ENCODE measurements at places on chromosomes 3 and 15.

DNA sequence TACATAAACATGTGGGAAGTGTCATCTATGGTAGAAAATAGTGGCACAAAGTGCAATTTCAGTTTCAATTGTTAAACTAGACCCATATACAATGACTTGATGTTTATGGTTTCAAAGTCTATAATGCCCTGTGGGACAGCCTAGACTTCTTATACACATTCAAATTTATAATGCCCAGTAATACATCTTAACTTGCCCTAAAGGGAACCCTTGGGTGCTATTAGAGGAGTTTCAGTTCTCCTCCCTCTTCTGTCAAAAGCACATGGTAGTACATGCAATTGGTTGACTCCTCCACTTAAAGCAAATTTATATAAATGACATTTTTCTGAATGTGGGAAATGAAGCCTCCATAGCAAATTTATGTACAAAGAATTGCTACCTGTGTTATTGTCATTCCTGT is 30.2 kb upstream of the OR5K4 start:
- no peak for DNase-seq

GRCh38 chr15:50876260-50876988 is 32.1 kb upstream of the AP4E1 start:
- no peak for DNase-seq

GRCh38 chr15:77895742-77896141 is 181.8 kb downstream of the TBC1D2B start:
- no peak for DNase-seq

DNA sequence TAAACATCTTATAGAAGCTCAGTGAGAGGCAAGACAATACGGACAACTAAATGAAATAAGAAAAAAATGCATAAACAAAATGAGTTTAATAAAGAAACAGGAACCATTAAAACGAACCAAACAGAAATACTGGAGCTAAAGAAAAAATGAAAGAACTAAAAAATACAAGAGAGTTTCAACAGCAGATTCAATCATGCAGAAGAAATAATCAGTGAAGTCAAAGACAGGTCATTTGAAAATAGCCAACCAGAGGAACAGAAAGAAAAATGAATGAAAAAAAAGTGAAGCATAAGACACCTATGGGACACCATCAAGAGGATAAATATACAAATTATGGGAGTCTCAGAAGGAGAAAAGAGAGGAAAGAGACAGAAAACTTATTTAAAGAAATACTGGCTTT is 42.5 kb upstream of the PRR20G start:
- no peak for DNase-seq

Data from activated gamma-delta T cell (primary cell).